ENCODE measurements at places on chromosomes 2 and 18. TPM values are rescaled to one million over a fixed set of nuclear protein-coding genes. Genes with fewer than 3 reads are reported as not detected.
A peak's percentile ranks its signal among the peaks of the same experiment; 100 is the strongest.

- H3K27ac ChIP-seq, result no peak overlapping the region
- H3K36me3 ChIP-seq, result no peaks in the 10 kb centered on the region
- no peak overlapping the region for H3K4me3 ChIP-seq
- no peak for DNase-seq
Measured at GRCh38 chr2:120650022-120650644, 85.5 kb upstream of the GLI2 start.

DNA sequence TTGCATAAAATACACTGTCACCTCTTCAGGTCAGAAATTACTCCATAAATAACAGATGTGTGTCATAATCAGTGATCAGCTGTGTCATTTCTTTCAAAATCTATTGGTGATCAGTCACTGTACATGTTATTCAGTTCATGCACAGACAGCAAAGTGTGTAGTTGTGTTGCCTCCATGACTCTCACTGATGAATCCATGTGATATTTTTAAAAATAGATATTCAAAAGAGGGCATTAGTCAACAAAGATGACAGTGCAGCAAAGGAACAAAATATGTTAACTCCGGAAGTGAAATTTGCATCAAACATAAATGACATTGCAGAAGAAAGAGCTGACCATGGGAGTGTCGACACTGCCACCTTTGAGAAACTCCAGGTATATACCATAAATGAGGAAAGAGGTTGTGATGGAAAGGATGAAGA lies 17.1 kb upstream of the MCM6 start:
- no peak overlapping the region for H3K4me3 ChIP-seq
- H3K36me3 ChIP-seq, result no peaks in the 10 kb centered on the region
- DNase-seq, result no peak
- peaks cover 5% of the 10 kb centered on the region for H3K4me1 ChIP-seq

- no peak for DNase-seq
- no peaks in the 10 kb centered on the region for H3K4me1 ChIP-seq
- no peak overlapping the region for H3K27ac ChIP-seq
- H3K27me3 ChIP-seq, result no peaks in the 10 kb centered on the region
Measured at GRCh38 chr18:41540237-41540871, 414.7 kb upstream of the PIK3C3 start.

GRCh38 chr2:178287652-178288344 lies 93.5 kb downstream of the OSBPL6 start:
- H3K27me3 ChIP-seq, result no peaks in the 10 kb centered on the region
- H3K4me3 ChIP-seq, result no peak overlapping the region
- no peak for DNase-seq
- no peak overlapping the region for H3K27ac ChIP-seq
- no peaks in the 10 kb centered on the region for H3K4me1 ChIP-seq

DNA sequence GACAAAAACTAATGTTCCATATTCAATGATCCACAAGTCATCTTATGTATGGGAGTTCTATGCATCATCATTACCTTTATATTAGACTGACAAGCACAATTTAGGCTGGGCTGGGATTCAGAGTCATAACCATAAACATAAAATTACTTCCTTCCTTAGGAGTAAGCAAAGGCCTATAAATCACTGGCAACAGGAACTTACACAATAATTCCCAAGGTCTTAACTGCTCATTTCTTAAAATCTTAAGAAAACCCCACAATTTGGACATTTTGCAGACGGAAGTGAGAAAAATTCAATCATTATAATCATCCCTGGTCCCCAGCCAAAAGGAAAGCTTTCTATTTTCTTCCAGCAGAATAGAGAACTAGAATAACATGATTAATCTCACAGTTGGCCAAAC lies 232.3 kb downstream of the DYM start:
- peaks cover 4% of the 10 kb centered on the region for H3K36me3 ChIP-seq
- no peak overlapping the region for H3K4me3 ChIP-seq
- no peak overlapping the region for H3K27ac ChIP-seq
- peaks cover 31% of the 10 kb centered on the region for H3K4me1 ChIP-seq
- no peak for DNase-seq
- no peaks in the 10 kb centered on the region for H3K27me3 ChIP-seq

DNA sequence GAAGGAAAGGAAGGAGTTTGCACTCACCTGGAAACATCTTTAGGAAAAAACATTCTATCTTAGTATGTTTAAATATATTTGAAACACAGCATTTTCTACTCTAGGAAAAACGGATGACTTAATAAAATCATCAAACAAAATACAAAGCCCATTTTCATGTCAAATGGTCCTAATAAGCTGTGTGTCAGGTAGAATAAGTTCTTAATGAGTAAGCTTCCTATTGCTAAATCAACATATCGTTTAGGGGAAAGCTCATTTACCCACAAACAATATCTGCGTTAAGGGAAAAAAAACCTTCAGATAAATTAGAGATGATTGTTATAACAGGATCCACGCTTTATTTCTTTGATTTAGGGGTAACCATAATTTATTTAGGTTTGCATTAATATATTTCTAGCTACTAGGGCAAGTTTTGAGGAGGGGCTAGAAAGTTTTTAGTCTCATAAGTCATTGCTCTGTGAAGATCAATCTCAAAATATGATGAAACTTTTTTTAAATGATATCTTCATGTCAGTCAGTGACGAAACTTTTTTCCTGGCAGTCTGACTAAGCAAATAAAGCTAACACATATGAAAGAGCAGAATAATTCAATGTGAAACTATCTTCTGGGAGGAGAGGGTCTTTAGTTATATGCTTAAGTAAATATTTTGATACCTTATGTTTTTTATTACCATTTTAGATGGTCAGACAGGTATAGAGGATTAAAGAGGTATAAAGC lies 147.1 kb downstream of the WDSUB1 start:
- H3K4me1 ChIP-seq, result peaks cover 42% of the 10 kb centered on the region
- H3K27ac ChIP-seq, result peak overlapping the region; percentile 83
- H3K4me3 ChIP-seq, result no peak overlapping the region
- no peaks in the 10 kb centered on the region for H3K27me3 ChIP-seq
- no peaks in the 10 kb centered on the region for H3K36me3 ChIP-seq

DNA sequence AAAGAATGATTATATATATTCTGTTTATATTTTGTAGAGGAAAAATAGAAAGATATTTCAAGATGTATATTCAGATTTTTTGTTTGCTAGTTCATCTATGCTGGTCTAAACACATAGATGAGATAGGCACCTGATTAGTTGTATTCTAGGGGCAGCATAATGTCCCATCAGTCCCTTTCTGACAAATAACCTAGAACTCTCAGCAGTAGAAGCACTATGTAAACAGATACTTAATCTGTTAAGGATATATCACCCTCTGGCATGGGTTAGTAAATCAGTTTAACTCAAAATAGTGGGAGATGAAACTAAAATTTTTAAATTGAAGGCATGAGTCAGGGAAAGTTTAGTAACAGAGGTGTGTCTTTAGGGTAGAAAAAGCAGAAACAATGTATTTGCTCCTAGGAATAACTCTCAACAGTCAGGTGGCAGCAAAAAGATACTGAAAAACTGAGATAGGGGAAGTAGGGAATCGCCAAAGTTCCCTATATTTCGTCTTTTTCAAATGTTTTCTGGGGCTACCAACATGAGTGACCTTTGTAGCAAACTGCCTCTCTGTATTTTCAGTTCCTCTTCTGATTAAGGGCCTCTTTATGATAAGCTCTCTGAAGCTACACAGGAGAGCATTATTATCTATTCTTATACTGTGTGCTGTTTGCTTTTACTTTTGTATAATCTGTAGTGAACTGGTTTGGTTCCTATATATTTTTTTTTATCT lies 5.7 kb downstream of the PPP1R1C start:
- no peaks in the 10 kb centered on the region for H3K36me3 ChIP-seq
- no peak overlapping the region for H3K4me3 ChIP-seq
- no peaks in the 10 kb centered on the region for H3K27me3 ChIP-seq
- no peaks in the 10 kb centered on the region for H3K4me1 ChIP-seq

- no peaks in the 10 kb centered on the region for H3K27me3 ChIP-seq
- no peak overlapping the region for H3K27ac ChIP-seq
- no peaks in the 10 kb centered on the region for H3K4me1 ChIP-seq
Measured at GRCh38 chr2:238667639-238668038, 180.2 kb upstream of the TWIST2 start.

DNA sequence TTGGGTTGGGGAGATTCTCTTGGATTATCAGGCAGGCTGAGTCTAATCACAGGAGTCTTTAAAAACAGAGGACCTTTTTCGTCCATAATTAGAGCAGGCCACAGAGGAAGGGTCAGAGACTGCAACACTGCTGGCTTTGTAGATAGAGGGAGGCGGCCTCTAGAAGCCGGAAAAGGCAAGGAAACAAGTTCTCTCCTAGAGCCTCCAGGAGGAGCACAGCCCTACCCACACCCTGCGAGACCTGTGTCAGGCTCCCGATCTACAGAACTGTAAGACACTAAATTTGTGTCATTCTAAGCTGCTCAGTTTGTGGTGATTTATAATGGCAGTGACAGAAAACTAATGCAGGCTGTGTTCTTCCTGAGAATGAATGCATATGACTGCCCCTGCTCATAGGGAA lies 15.3 kb downstream of the ID2 start:
- DNase-seq, result no peak
- no peaks in the 10 kb centered on the region for H3K36me3 ChIP-seq
- no peaks in the 10 kb centered on the region for H3K27me3 ChIP-seq
- no peak overlapping the region for H3K27ac ChIP-seq
- no peaks in the 10 kb centered on the region for H3K4me1 ChIP-seq

GRCh38 chr2:85505551-85506238 lies 33.3 kb upstream of the MAT2A start:
- H3K27me3 ChIP-seq, result no peaks in the 10 kb centered on the region
- no peak for DNase-seq
- H3K4me3 ChIP-seq, result no peak overlapping the region
- H3K27ac ChIP-seq, result peak overlapping the region; percentile 58

- H3K27me3 ChIP-seq, result no peaks in the 10 kb centered on the region
- no peaks in the 10 kb centered on the region for H3K36me3 ChIP-seq
- peaks cover 22% of the 10 kb centered on the region for H3K4me1 ChIP-seq
- H3K4me3 ChIP-seq, result no peak overlapping the region
- peak overlapping the region; percentile 19 for H3K27ac ChIP-seq
Measured at GRCh38 chr2:47310801-47311560, 92.0 kb upstream of the MSH2 start.

- H3K27ac ChIP-seq, result no peak overlapping the region
- H3K27me3 ChIP-seq, result no peaks in the 10 kb centered on the region
- no peak for DNase-seq
- H3K36me3 ChIP-seq, result no peaks in the 10 kb centered on the region
- no peak overlapping the region for H3K4me3 ChIP-seq
Measured at GRCh38 chr18:23422751-23423418, 30.2 kb upstream of the RIOK3 start.

DNA sequence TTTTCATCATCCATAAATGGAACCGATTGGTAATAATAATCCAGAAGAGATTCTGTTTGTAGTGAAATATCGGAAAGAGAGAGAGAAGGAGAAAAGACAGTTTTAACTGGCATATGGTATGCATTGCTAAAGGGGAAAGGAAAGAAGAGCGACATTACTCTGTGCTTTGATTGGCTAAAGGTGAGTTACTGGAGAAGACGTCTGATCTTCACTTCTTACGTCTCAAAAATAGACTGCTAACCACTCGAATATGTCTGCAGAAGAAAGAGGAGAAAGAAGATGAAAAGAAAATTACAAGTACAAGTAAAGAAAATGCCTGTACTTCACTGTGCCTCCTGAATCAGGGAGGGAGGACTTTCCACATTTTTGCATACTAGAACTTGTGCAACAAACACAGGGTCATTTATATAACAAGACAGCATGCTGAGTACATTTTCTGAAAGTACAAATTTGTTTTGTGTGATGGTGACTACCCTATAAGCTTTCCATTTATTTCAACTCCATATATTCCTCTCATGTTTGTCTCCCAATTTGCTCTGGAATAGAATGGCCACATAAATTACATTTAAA lies 787.2 kb downstream of the RNF144A start:
- DNase-seq, result no peak
- H3K4me1 ChIP-seq, result no peaks in the 10 kb centered on the region
- no peak overlapping the region for H3K27ac ChIP-seq
- no peaks in the 10 kb centered on the region for H3K36me3 ChIP-seq
- H3K27me3 ChIP-seq, result no peaks in the 10 kb centered on the region

- no peaks in the 10 kb centered on the region for H3K36me3 ChIP-seq
- DNase-seq, result no peak
- no peak overlapping the region for H3K4me3 ChIP-seq
- H3K27ac ChIP-seq, result no peak overlapping the region
Measured at GRCh38 chr2:109057686-109058085, 68.7 kb upstream of the EDAR start.

- H3K36me3 ChIP-seq, result no peaks in the 10 kb centered on the region
- DNase-seq, result no peak
- H3K27ac ChIP-seq, result no peak overlapping the region
- H3K4me1 ChIP-seq, result no peaks in the 10 kb centered on the region
- H3K4me3 ChIP-seq, result no peak overlapping the region
Measured at GRCh38 chr18:24530630-24531111, 70.2 kb downstream of the HRH4 start.

DNA sequence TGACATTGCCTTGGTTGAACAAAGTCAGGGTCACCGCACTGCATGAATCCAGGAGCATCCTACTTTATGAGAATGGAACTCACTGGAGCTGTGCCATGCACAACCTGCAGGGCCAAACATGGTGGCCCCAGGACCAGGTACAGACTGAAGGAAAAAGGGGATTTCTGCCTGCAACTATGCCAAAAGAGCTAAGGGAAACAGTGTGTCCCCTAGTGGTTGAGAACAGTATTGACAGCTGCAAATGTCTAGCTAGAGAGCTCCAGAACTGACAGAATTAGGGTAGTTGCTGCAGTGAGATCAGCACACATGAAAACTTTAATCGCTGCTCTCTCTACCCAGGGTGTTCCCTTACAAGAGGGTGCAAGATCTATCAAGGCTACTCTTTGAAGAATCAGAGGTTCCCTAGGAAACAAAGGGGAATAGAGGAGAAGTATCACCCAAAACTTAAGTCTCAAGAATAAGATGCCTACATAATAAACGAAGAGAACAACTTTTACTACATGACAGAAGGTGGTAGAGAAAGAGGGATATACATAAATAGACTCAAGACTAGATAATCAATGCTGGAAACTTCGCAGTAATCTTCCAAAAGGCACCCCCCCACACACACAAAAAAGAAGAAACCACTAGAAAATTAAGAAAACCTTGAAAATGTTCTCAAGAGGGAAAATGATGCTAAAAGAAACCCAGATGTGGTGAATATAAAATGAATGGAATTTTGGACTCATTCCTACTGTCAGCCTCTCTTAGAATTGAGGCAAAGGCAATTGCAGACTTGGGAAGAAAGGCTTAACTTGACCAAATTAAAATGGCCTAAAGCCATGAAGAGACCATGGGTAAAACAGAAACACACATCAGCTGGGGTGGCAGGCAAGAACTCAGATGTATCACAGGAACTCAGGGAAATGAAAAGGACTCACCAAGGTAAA lies 43.6 kb upstream of the IHH start:
- no peaks in the 10 kb centered on the region for H3K36me3 ChIP-seq
- peaks cover 8% of the 10 kb centered on the region for H3K4me1 ChIP-seq
- H3K27ac ChIP-seq, result no peak overlapping the region

RUFY4 gene
- total RNA-seq, result 1.0 TPM

SLC4A3 gene
- 428 TPM for total RNA-seq

EMILIN2 gene
- total RNA-seq, result 22.5 TPM

ASNSD1 gene
- 37.7 TPM for total RNA-seq

FSIP2 gene
- 0.18 TPM for total RNA-seq

EVX2 gene
- total RNA-seq, result not detected
